Astrocyte (in vitro differentiated cells and primary cell): ENCODE measurements at places on chromosomes 2 and 18. TPM values are rescaled to one million over a fixed set of nuclear protein-coding genes. Genes with fewer than 3 reads are reported as not detected.

DNA sequence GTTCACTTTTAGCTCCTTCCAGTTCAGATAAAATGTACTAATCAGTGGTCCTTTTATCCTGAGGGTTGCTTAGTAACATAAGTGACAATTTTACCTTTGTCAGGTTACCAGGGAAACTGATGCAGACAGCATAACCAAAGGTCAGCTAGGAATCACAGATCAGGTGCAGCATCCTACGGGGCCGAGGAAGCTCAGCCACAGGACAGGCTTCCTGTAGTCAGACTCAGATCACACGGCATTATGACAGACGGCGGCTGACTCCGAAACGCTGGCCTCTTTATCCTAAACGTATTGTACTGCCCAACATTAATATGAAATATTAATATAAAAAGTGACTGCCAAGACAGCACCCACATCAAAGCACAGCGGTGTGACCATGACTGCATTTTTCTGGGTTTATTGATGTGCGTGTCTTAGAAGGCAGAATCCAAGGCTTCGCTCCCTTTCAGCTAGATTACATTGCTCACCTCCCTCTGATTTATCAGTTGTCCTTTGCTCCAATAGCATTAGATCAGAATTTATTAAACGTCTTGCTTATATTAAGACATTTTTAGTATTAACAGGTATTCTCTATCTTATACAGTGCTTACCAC is 444.5 kb downstream of the CMPK2 start:
- no peak for DNase-seq

GRCh38 chr18:32450026-32450691 is 20.5 kb downstream of the GAREM1 start:
- DNase-seq, result peak; percentile 33

Gene FOSL2
- total RNA-seq, result 156 and 158 TPM in 2 replicates

DNA sequence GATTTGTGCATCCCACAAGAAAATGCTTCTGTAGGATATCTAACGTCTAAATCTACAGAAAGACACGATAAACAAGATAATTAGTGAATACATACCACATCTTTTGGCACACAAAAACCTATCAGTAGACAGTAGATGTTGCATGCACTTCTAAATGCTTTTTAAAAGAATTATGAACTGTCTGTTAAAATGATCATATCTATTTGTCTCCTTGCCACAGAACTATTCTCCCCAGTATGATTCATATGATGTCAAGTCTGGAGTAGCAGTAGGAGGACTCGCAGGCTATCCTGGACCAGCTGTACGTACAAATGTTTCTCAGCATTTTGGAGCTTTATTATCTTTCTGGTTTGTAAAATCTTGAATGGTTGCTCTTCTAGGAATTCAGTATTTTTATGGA is 12.7 kb downstream of the COL3A1 start:
- DNase-seq, result peak; percentile 81

Gene WIPF1
- 19.3 and 25.1 TPM in 2 replicates for total RNA-seq

Gene RGPD4
- not detected in 2 replicates for total RNA-seq

Gene NXPH2
- total RNA-seq, result 0.38 and 1.0 TPM in 2 replicates

DNA sequence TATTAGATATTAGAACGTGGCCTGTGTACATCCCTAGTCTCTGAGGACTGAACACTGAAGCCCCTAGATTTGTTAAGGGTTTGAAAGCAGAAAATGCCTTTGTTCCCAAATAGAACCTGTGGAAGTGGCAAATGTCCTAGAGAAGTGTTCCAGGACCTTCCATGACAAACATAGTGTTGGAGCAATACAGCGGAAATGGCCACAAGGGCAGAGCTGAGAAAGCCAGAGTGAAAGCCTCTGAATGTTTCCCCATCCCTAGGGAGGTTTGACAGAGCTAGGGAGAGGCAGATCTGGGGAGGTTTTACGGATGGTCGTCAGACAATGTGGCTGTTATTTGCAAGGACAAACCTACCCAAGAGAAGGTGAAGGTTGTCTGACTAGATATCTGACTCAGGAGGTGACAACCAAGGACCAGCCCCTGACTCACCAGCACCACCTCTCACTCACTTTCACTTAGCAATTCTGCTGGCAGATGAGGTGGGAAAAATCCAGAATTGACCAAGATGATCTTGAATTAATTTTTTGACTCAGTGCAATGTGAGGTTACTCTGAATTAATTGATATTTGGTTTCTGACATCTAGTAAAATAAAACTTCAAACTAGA is 24.1 kb downstream of the RBM43 start:
- DNase-seq, result peak; percentile 7

- DNase-seq, result peak; percentile 29
Measured at GRCh38 chr2:159476329-159476728, 140.0 kb downstream of the BAZ2B start.

DNA sequence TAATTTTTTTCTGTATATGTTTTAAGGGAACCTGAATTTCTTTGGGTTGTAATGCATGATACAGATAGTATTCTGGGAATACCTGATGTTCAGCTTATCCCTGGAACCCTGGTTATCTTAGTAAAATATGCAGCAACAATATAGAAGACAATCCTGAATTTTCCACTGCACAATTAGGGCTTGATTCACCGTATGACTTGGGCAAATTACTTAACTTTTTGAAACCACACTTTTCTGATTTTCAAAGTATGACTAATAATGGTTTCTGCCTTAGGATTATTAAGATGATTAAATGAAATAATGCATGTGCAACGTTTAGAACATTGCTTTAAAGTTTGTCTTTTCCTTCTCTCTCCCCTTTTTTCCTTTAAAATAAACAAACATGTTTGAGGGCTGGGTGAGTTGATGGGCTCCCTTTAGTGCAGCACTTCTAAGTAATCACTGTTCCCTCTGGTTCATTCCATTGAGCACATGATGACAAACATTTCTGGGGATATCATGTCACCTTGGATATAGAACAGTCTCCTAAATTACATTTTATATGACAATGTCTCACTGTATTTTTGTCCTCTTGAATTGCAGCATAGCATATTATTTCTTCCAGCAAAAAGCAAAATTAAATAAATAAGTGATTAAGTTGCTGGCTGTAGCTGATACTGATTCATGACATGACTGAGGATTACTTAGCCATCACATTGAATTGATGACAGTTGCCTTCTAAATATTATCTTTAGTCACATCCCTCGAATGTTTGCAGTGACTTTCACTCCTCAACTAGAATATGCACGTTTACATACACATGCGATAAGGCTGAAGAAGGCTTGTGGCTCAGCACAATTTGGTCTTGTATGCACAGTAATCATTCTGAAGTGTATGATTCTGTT is 254.5 kb downstream of the NEDD4L start:
- DNase-seq, result no peak

- DNase-seq, result no peak
Measured at GRCh38 chr2:235908826-235909225, 259.4 kb downstream of the GBX2 start.

GRCh38 chr2:239947729-239948045 is 77.5 kb downstream of the NDUFA10 start:
- DNase-seq, result no peak

Gene CHST10
- total RNA-seq, result 11.1 and 12.7 TPM in 2 replicates

- DNase-seq, result no peak
Measured at GRCh38 chr2:18525852-18526251, 34.6 kb downstream of the RDH14 start.

- peak; percentile 3 for DNase-seq
Measured at GRCh38 chr2:14978845-14979244, 346.3 kb downstream of the LRATD1 start.

DNA sequence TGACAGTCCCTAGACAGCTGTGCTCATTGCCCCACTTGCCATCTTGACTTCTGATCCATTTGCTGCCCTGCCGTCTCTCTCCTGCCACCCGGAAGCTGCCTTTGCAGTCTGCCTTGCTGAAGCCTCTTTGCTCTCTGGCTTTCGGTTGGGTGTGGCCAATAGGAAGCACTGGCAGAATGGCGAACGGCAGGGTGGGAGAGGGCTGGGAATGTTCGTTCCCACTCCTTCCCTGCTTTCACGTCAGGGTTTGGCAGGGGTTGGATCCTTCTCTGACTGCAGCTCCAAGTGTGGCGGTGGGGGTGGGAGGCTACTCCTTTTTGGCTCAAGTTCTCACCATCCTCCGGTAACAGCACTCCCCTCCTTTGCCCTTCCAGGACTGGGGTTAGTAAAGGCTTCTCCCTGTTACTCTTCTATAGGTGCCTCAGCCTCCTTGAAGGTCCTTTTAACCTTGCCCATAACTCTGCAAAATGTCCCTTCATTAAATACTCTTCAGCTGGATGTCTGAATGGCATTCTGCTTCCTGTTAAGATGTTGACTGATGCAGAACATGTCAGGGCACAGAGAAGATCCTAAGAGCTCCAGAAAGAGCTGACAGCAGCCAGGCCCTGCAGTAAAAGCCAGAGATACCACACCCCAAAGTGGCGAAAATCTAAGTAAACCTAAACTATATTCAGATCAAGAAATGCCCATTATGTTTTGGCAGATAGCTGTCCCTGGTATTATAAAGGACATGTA is 299.7 kb downstream of the CDCA7 start:
- no peak for DNase-seq

- DNase-seq, result no peak
Measured at GRCh38 chr18:77153404-77153803, 20.8 kb upstream of the MBP start.

GRCh38 chr2:229089776-229090175 is 181.3 kb downstream of the PID1 start:
- peak; percentile 14 for DNase-seq

DNA sequence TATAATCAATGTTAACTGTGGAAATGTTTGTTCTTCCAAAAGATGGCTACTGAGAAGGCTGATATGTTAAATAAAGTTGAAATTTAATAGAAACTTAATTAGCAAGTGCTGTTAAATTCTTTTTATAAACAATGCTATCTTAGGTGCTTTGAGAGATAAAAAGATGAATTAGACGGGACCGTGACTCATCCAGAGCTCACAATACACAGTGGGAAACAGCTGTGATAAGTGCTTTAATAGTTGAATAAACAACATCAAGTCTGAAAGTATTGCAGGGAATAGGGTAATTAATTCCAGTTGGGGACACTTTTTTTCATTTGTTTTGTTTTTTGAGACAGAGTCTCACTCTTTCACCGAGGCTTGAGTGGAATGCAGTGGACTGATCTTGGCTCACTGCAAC is 85.5 kb upstream of the DTNA start:
- peak; percentile 26 for DNase-seq

Gene ASIC4
- total RNA-seq, result 0.39 and 0.70 TPM in 2 replicates

GRCh38 chr2:37357530-37357929 is 13.1 kb downstream of the QPCT start:
- no peak for DNase-seq

DNA sequence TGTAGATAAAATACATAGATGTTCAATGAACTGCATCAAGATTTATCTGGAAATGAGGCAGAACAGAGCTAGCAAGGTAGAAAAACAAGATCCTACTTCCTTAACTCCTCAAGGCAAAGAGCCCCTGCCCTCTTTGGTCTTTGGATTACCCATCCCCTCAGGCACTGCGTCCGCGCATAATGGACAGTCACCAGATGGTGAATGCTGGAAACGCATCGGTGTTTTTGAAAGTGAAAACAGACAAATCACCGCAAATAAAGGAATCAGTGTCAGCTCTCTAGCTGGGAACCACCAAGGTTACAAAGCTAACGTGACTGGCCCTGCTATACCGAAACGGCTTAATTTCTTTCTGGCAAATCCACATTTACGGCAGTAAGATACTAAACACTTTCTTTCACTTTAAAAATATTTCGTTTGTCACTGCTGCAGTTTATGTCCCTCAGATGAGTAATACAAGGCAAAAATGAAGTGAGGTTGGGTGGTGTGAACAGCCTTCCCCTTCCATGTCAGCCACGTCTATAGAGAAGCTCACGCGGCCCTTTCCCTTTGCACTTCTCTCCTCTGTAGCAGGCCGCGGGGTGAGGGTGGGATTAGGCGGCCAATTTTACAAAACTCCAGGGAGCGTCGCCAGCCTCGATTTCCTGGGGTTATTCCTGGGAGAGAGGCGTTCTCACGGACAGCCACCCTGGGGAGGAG is 627 bp upstream of the GALR1 start:
- DNase-seq, result no peak

GRCh38 chr18:33616556-33616955 is 38.5 kb downstream of the ASXL3 start:
- DNase-seq, result peak; percentile 28

Gene CRYGC
- total RNA-seq, result not detected in 2 replicates

DNA sequence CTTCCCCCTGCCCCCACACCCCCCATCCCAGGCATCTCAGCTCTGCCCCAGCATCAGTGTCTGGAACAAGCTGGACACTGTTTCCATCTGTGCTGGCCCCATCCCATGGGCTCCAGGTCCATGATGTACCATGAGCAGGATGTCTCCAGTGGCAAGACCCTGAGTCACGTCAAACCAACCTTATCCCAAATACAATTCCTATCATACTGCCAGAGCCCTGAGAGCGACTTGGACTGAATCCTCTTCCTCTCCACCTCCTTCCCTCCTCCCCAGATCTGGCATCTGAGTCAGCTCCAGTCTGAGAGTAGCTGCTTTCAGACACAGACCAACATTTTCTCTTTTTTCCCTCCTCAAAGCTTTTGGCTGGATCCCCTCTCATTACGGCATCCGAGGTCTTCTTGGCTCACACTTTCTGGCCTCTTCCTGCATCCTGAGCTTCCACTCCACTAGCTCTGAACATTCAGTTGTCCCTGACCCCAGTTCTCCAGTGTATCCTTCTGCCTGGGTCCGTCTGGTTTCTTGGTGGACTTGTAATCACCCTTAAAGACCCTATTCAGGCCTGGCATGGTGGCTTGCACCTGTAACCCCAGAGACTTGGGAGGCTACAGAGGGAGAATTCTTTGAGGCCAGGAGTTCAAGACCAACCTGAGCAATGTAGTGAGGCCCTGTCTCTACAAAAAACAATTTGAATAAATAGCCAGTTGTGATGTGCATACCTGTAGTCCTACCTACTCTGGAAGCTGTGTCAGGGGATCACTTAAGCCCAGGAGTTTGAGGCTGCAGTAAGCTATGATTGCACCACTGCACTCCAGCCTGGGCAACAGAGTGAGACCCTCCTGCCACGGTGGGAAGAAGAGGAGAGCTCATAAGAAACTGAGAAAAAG is 68.3 kb downstream of the ACKR3 start:
- DNase-seq, result peak; percentile 67

Gene SULT1C4
- 1.1 and 1.8 TPM in 2 replicates for total RNA-seq

Gene PTPRM
- total RNA-seq, result 53.1 and 59.6 TPM in 2 replicates

- DNase-seq, result peak; percentile 91
Measured at GRCh38 chr18:23380001-23380550, 73.0 kb upstream of the RIOK3 start.

Gene INPP5D
- total RNA-seq, result 8.9 and 14.7 TPM in 2 replicates

DNA sequence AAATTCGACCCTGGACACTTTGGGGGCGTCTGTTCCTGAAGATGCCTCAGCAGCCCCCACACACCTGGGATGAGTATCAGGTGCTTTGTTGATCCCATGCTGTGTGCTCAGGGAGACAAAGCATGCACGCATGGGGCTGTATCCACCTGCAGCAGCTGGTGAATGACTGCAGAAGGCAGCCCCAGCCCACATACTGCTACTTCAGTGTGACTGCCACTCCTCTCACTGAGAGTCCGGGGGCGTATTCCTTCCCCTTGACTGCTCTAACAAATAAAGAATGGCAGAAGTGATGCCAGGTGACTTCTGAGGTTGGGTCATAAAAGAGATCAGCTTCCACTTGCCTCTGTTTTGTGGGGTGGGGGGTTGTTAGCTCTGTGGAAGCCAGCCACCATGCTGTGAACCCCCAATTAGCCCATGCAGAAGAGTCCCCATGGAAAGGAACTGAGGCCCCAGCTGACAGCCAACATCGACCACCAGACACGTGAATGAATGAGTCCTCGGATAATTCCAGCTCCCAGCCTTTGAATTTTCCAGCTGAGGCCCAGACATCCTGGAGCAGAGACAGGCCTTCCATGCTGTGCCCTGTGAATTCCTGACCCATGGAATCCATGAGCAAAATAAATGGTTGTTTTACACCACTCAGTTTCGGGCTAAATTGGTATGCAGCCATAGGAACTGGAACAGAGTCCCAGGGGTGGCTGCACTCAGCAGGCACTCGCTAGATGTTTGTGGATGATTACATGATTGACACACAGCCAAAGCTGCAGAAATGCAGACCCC is 289.3 kb downstream of the CELF4 start:
- DNase-seq, result no peak

Gene CD207
- total RNA-seq, result not detected in 2 replicates
